ENCODE measurements at places on chromosomes 5 and 9. TPM values are rescaled to one million over a fixed set of nuclear protein-coding genes. Genes with fewer than 3 reads are reported as not detected.
A peak's percentile ranks its signal among the peaks of the same experiment; 100 is the strongest.

DNA sequence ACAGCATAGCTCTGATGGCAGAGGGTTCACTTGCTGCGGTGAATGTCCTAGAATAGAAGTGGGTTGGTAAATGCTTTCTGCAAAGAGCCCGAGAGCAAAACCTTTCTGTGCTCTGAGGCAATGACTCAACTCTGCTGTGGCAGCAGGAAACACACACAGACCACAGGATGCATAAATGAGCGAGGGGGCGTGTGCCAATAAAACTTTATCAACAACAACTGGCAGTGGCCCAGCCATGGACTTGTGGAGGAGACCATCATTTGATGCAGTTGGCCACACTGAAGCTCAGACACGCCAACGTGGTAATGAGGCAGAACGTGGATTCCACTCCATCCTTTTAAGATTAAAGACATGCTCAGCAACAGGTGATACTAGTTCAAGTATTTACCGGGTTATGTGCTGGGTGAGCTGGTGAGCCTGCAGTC is 6.8 kb downstream of the MRPL36 start:
- no peak overlapping the region for H3K27ac ChIP-seq
- no peaks in the 10 kb centered on the region for H3K27me3 ChIP-seq
- DNase-seq = no peak
- peaks cover 4% of the 10 kb centered on the region for H3K36me3 ChIP-seq
- no peaks in the 10 kb centered on the region for H3K4me1 ChIP-seq

- H3K36me3 ChIP-seq = no peaks in the 10 kb centered on the region
- H3K4me1 ChIP-seq = no peaks in the 10 kb centered on the region
- no peak for DNase-seq
- no peak overlapping the region for H3K27ac ChIP-seq
Observed at GRCh38 chr5:17898766-17899165, 264.5 kb downstream of the TAF11L14 start.

DNA sequence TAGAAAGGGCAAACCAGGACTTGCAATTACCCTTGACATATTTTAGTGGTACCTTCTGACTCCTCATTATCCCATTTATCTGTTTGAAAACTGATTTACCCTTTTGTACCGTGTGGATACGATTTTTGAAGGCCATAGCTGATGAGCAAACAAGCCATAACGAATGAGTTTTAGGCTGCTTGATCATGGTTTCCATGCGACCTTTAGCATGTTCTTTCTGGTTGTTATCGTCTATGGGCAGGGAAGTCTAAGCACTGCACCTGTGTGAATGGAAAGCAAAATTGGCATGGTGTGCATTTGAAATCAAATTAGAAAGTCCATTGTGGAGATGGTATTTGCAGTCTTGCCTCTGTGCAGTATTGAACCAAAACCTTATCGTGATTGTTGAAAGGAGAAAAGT is 127.7 kb downstream of the TLE4 start:
- H3K27ac ChIP-seq = no peak overlapping the region
- H3K27me3 ChIP-seq = no peaks in the 10 kb centered on the region
- no peaks in the 10 kb centered on the region for H3K4me1 ChIP-seq
- no peaks in the 10 kb centered on the region for H3K36me3 ChIP-seq
- DNase-seq = no peak

DNA sequence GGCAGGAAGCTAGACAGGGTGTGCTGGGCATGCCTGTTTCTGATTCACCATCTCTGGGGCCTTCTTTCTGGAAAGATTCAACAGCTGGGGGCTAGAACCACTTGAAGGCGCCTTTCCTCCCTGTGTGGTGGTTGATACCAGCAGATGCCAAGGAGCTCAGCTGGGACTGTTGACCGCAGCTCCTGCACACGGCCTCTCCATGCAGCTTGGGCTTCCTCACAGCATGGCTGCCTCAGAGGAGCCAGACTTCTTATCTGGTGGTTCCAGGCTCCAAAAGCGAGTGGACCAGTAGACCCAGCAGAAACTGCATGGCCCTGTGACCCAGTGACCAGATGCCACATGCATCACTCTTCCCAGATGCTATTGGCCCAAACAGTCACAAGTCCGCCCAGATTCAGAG is 74.7 kb upstream of the COL5A1 start:
- DNase-seq = no peak
- no peak overlapping the region for H3K27ac ChIP-seq
- no peak overlapping the region for H3K4me3 ChIP-seq
- no peaks in the 10 kb centered on the region for H3K27me3 ChIP-seq

GRCh38 chr5:24742334-24742733 is 97.6 kb upstream of the CDH10 start:
- H3K4me1 ChIP-seq = no peaks in the 10 kb centered on the region
- H3K36me3 ChIP-seq = no peaks in the 10 kb centered on the region
- H3K4me3 ChIP-seq = no peak overlapping the region
- DNase-seq = no peak
- no peaks in the 10 kb centered on the region for H3K27me3 ChIP-seq

Gene PCDHGA2
- total RNA-seq = 3.1 TPM

Gene PRLR
- total RNA-seq = 0.49 TPM

Gene GCNT4
- total RNA-seq = 2.4 TPM

DNA sequence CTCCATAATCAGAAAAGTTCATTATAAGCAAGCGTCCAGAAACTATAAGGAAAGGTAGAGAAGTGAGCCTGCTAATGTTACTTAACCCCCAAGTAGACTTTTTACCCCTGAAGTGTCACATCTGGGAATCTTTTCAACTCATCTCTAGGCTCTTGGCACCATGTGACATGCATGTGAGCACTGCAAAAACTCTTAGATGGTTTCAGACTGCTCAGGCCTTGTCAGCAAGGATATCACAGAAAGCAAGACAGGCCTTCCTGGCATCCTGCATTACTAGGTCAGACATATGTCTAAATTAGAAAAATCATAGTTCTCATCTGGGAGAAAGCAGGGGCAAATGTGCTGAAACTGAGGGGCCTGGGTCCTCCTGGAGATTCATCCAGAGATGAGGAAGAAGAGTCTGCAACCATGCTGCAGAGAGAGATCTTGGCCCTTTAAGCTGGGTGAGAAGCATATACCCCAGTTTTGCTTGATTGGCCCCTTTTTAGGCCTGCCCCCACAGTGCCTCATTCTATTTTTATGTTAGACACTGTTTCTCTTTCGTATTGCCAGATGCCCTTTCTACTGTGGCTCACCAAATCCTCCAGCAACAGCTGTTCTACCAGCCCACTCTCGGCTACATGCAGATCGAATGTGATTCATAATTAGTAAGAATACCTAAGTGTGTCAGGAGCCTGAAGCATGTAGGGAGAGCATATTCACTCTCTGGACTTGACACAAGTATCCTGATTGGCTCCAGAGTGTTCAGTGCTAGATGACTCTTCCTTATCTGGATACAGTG is 19.0 kb downstream of the TMEM8B start:
- peaks cover 28% of the 10 kb centered on the region for H3K4me1 ChIP-seq
- H3K27ac ChIP-seq = no peak overlapping the region
- no peak overlapping the region for H3K4me3 ChIP-seq
- H3K27me3 ChIP-seq = no peaks in the 10 kb centered on the region

DNA sequence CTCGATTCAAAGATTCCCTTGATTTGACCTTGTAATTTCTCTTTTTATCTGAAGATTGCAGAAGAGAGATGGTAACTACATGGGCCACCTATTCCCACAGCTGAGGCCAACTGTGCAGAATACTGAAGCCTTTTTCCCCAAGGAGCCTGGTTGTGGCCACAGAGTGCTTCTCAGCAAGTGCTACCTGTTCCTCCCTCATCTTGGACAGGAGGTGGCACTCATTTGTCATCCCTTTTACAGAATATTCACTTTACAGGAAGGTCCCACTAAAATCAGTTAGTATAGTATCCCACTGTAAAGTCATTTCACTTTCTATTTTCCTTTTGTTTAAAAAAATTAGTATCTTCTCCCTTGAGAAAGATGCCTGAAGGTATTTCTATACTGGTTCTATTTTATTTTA is 346.4 kb downstream of the ARL15 start:
- no peak overlapping the region for H3K4me3 ChIP-seq
- DNase-seq = no peak
- no peaks in the 10 kb centered on the region for H3K27me3 ChIP-seq

DNA sequence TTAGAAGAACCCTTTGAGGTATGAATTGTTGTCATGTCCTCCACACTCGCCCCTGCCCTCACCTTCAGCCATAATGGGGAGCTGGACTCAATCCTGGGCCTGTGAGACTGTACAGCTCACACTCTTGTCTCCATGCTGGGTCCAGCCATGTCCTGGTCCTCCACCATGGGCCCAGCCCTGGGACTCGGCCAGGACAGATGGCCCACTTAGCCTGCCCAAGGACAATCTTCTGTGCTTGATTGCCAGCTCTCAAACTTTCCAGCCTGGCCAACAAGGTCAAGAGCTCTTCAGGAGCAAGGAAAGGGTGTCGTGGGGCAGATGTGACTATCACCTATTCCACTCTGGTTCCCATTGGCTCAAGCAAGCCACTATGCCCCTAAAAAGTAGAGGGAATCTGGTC is 90.8 kb downstream of the HRH2 start:
- H3K36me3 ChIP-seq = no peaks in the 10 kb centered on the region
- no peak for DNase-seq
- no peak overlapping the region for H3K4me3 ChIP-seq

GRCh38 chr5:134989266-134989830 is 21.6 kb downstream of the CATSPER3 start:
- H3K27ac ChIP-seq = no peak overlapping the region
- H3K4me1 ChIP-seq = no peaks in the 10 kb centered on the region
- no peak overlapping the region for H3K4me3 ChIP-seq
- no peak for DNase-seq

Gene SLC25A2
- total RNA-seq = not detected

DNA sequence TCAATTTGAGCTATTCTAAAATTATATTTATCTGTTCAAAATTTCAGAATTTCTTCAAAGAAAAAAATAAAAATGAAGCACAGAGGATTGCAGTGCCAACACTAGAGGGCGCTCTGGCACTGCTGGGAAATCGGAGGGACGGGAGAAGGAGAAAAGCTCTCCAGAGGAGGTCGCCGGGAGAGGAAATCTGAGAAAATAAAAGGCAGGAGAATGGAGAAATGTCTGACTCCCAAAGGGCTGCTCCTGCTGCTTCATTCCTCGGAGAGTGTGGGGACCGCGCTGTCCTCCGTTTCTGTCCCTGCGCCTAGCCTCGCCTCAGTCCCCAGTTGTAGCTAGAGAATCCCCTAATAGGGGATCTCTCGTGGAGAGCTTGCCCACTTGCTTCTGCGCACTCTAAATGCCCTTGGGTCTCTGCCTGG is 40.0 kb upstream of the ARSB start:
- H3K27me3 ChIP-seq = no peaks in the 10 kb centered on the region
- peaks cover 6% of the 10 kb centered on the region for H3K4me1 ChIP-seq
- no peaks in the 10 kb centered on the region for H3K36me3 ChIP-seq
- H3K4me3 ChIP-seq = peak overlapping the region; percentile 13
- no peak for DNase-seq

Gene FOXD4L5
- total RNA-seq = 0.15 TPM

GRCh38 chr5:73388306-73388684 is 60.3 kb downstream of the FOXD1 start:
- H3K4me3 ChIP-seq = no peak overlapping the region
- H3K27me3 ChIP-seq = no peaks in the 10 kb centered on the region
- no peaks in the 10 kb centered on the region for H3K4me1 ChIP-seq
- H3K36me3 ChIP-seq = no peaks in the 10 kb centered on the region
- no peak overlapping the region for H3K27ac ChIP-seq

Gene RNF14
- 24.1 TPM for total RNA-seq

DNA sequence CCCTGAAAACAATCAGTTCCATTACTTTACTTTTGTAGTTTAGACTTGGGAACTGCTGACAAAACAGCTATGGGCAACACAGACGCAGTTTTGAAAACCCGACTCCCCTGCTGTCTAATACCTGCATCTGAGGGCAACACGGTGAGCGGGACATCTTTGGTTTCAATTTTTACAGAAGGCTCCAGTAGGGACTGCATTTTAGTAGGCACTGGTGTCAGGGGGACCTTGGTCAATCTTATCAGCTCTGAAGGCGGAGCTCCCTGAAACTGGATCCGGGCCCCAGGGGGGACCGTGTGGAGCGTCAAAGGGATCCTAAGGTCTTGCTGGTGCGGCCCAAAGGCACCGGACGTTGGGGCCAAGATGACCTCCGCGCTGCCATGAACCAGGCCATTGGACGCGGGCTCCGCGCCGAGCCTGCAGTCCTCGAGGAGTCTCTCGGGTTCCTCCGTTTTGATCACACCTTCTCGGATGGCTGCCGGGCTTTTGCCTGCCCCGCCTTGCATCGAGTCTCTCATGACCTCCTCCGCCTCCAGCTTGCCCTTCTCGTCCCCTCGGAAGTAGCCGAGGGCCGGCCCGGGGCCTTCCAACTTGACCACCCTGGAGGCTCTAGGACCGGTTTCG is 1.1 kb downstream of the SOX30 start:
- H3K4me3 ChIP-seq = peak overlapping the region; percentile 53
- DNase-seq = no peak
- no peak overlapping the region for H3K27ac ChIP-seq
- no peaks in the 10 kb centered on the region for H3K27me3 ChIP-seq

DNA sequence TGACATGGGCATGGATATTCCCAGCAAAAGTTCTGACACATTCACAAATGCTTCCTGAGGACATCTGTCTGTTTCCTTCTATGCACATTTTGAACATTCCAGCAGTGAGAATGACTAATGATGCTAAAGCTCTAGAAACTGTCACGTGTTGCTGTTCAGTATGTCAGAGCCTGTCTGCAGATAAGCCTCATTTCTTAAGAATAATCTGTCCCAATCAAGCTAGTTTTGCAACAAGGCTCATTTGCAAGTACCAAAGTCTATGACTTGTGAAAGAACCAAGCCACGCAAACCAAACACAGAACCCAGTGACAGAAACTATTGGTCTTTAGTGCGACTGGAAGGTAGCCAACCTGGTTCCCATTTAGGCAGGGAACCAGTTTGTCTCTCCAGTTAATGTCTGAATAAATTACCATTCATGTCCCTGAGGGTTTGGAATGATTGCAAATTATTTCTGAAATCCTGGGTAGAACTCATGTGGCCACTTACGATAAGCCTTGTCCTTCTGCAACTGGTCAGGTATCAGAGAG is 178.5 kb downstream of the C9orf152 start:
- no peaks in the 10 kb centered on the region for H3K27me3 ChIP-seq
- no peak overlapping the region for H3K4me3 ChIP-seq
- no peaks in the 10 kb centered on the region for H3K36me3 ChIP-seq
- peak overlapping the region; percentile 37 for H3K27ac ChIP-seq
- H3K4me1 ChIP-seq = peaks cover 17% of the 10 kb centered on the region

- no peak overlapping the region for H3K4me3 ChIP-seq
- no peak for DNase-seq
- H3K27ac ChIP-seq = no peak overlapping the region
- H3K36me3 ChIP-seq = no peaks in the 10 kb centered on the region
Observed at GRCh38 chr9:134319306-134320125, 6.7 kb upstream of the RXRA start.

Gene CSF1R
- 88.1 TPM for total RNA-seq

GRCh38 chr5:159184858-159185381 is 24.4 kb downstream of the RNF145 start:
- no peaks in the 10 kb centered on the region for H3K27me3 ChIP-seq
- H3K4me3 ChIP-seq = no peak overlapping the region
- H3K27ac ChIP-seq = peak overlapping the region; percentile 81
- H3K36me3 ChIP-seq = peaks cover 24% of the 10 kb centered on the region
- peaks cover 46% of the 10 kb centered on the region for H3K4me1 ChIP-seq

- H3K4me3 ChIP-seq = no peak overlapping the region
- H3K4me1 ChIP-seq = peaks cover 4% of the 10 kb centered on the region
- peaks cover 7% of the 10 kb centered on the region for H3K27me3 ChIP-seq
- no peak overlapping the region for H3K27ac ChIP-seq
- no peak for DNase-seq
- H3K36me3 ChIP-seq = no peaks in the 10 kb centered on the region
Observed at GRCh38 chr9:72150127-72150526, 887 bp downstream of the GDA start.

Gene GALT
- 45.5 TPM for total RNA-seq

Gene CNTLN
- 9.8 TPM for total RNA-seq

GRCh38 chr5:43774881-43775399 is 172.0 kb downstream of the NNT start:
- H3K27me3 ChIP-seq = no peaks in the 10 kb centered on the region
- peaks cover 6% of the 10 kb centered on the region for H3K4me1 ChIP-seq
- H3K36me3 ChIP-seq = no peaks in the 10 kb centered on the region
- DNase-seq = no peak
